ENCODE measurements at places on chromosomes 5 and 9. TPM values are rescaled to one million over a fixed set of nuclear protein-coding genes. Genes with fewer than 3 reads are reported as not detected.

- DNase-seq = no peak
Measured at GRCh38 chr9:107827304-107827703, 337.7 kb upstream of the KLF4 start.

DNA sequence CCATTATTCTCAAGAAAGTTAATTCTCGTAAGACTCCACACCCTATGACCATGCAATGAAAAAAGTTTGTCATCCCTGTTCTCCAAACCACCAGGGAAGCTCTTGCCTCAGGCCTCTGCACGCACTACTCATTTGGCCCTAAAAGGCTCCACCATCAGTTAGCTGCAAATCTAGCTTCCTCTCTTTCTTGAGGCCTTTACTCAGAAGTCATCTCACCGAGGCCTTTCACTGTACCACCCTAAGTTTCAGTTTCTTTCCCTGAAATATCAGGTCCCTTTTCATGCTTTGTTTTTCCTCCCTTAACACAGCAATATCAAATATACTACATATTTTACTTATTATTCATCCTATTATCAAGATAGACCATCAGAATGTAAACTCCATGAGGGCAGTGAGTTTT, 39.1 kb downstream of the OXCT1 start:
- DNase-seq = no peak

- no peak for DNase-seq
Measured at GRCh38 chr5:131008329-131008728, 156.7 kb downstream of the HINT1 start.

DNA sequence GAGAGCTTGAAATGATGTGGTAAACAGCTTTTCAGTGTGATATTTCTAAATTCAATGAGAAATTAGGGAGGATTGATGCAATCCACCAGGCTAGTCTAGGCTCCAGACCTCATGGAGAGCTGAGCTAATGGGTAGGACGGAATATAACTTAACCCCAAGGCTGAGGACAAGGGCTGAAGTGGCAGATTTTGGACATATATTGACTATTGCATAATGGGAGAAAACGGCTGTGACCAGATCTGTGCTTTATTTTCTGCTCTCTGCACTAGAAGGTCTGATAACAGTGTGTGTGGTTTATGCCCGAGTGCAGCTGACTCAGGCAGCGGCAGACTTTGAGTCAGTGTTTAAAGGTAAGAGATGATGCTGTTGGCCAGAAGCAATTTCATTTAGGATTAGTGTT, 70.6 kb downstream of the ACTBL2 start:
- no peak for DNase-seq

GRCh38 chr5:39714036-39714698, 289.4 kb upstream of the DAB2 start:
- no peak for DNase-seq

The EIF4E1B gene
- not detected for total RNA-seq
